Diencephalon (tissue), 1 donor: ENCODE measurements at places on chromosomes 4 and X. TPM values are rescaled to one million over a fixed set of nuclear protein-coding genes. Genes with fewer than 3 reads are reported as not detected.

CFAP99 gene
- 0.69 TPM for total RNA-seq

CSAG3 gene
- not detected for total RNA-seq

ASMT gene
- not detected for total RNA-seq

RS1 gene
- total RNA-seq = not detected

ADAMTS3 gene
- total RNA-seq = 13.1 TPM

PAGE2B gene
- total RNA-seq = not detected

SASH3 gene
- 3.2 TPM for total RNA-seq

NUDT10 gene
- total RNA-seq = 37.1 TPM

FRAS1 gene
- total RNA-seq = 47.7 TPM

TCEAL7 gene
- total RNA-seq = 155 TPM
